AG08396 (cell line): ENCODE measurements at places on chromosomes 13 and 19.

GRCh38 chr13:83423861-83424260 is 458.4 kb downstream of the SLITRK1 start:
- no peak for DNase-seq

DNA sequence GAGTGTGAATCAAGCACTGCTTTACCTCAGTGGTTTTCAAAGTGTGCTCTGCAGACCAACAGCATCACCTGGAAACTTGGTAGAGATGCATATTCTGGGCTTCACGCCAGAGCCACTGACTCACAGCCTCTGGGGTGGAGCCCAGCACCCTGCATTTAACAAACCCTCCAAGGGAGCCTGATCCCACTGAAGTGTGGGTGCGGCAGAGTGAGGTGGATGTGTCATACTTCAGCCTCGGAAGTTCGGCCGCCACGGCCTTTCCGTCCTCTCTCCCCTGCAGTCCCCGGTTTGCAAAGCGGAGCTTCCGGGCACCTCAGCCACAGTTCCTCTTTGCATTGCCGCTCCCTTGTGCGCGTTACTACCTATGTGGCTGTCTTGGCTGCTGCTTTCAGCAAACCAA is 33.3 kb upstream of the MICU2 start:
- DNase-seq, result peak; percentile 12

- DNase-seq, result peak; percentile 25
These were observed 75.7 kb upstream of the KCTD15 start for GRCh38 chr19:33720691-33721682.

- no peak for DNase-seq
These were observed 91.8 kb downstream of the MIPEP start for GRCh38 chr13:23797276-23797903.

GRCh38 chr13:79483086-79483706 is 2.2 kb downstream of the NDFIP2 start:
- DNase-seq, result peak; percentile 30

GRCh38 chr13:91595677-91596076 is 197.3 kb downstream of the GPC5 start:
- no peak for DNase-seq

DNA sequence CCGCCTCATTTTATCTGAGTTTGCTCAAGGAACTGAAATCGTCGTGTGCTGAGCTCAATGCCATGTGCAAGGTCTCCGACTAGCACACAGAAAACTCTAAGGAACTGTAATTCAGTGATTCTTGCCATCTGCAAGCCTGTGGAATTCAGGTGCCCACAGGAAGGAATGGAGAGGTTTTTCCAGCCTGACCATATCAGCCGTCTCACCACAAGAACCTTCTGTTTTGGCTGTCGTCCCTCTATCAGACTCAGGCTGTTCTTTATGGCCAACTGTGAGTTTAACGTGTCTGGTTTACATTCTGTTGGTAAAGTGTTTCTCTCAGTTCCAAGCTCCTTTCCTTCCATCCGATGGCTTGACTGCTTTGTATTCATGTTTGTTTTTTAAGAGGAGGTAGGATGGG is 293.5 kb downstream of the SPRY2 start:
- DNase-seq, result peak; percentile 19

DNA sequence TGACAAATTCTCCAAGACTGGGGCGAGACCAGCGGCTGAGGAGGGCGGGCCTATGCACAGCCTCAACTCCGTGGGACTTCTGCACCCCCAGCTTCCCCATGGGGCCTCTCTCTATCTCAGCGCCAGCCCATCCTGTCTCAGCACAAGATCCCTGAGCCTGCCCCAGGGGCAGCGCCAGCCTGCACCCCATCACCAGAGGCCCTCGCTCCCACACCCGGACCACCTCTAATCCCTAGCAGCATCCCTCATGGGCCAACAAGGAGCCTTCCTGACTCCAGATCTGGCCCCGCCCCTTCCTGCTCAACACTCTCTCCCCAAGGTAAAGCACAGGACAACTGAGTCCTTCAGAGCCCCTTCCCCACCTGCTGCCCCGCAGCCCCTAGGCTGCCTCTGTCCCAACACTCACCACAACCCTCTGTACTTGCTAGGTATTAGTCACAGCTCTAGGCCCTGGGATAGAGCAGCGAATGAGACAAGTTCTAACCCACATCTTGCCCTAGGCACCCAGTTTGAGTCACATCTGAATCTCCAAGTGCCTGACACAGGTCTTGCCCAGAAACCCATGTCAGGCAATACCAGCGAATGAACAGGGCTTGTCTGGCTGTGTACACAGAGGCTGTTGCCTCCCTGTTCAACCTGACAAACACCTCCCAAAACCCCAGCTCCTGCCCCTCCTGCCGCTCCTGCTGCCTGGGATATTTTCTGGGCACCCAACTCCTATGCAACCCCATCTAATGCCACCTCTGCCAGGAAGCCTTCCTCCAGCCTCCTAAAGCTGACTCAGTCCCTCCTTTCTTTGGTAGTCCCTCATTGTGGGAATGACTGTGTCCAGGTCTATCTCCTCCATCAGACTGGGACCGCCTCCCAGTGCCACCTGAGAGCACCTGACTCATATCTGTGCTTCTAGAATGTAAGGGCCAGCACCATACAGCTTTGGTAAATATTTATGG is 18.6 kb downstream of the GRIK5 start:
- no peak for DNase-seq

DNA sequence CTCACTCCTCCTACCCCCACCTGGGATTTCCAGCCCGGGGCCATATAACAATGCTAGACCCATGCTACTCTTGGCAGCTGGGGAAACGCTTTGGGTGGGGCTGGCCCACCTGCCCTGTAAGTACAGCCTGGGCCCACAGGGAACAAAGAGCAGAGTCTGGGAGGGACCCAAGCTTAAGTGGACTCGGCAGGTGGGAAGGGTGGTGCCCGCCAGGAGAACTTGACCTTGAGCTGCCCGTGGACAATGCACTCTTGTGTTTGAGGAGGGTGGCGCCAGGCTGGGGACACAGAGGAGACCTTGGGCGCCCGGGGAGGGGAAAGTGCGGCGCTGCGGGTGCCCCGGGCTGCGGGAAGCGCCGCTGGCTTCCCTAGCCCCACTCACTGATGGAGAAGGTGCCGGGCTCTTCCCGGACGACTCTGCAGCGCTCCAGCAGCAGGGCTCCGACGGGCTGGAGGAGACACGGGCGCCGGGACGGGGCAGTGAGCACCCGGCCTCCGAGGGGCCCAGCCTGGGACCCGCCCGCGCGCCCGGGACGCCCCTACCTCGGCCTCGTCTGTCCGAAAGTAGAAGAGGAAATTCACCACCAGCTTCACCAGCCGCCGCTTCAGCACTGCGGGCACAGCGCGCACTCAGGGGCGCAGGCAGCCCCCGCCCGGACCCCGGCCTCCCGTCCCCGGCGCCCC is 607 bp downstream of the PLEKHJ1 start:
- no peak for DNase-seq

DNA sequence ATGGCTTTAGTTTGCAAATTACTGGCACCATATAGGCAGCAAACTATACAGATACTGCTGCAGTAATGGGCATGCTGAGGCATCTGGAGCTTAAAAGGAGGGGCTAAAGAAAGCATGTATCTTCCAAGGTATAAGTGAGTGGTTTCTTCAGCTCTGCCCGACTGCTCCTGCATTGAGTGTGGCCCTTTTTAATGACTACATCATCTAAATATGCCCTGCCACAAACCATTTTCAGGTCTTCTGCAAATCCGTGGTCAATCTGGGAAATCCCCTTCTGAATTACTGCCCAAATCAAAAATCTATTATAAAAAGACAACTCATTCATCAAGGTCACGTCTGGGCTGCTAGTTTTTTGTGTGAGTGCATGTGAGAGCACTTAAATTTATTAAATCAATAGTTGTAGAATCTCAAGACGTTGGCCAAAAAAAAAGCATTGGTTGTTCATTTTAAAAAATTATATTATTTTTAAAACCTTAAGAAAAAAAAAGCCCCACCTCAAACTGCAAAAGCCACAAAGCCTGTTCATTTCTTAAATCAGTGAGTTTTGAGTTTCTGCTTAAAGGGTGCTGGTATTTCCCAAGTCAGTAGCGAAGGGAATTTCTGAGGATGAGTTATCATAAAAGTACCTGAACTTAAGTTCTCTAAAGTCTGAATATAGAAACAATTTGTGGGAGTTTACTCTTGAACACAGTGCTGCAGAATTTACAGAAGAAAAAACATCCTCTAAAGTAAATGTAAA is 16.3 kb downstream of the LCP1 start:
- DNase-seq, result no peak

DNA sequence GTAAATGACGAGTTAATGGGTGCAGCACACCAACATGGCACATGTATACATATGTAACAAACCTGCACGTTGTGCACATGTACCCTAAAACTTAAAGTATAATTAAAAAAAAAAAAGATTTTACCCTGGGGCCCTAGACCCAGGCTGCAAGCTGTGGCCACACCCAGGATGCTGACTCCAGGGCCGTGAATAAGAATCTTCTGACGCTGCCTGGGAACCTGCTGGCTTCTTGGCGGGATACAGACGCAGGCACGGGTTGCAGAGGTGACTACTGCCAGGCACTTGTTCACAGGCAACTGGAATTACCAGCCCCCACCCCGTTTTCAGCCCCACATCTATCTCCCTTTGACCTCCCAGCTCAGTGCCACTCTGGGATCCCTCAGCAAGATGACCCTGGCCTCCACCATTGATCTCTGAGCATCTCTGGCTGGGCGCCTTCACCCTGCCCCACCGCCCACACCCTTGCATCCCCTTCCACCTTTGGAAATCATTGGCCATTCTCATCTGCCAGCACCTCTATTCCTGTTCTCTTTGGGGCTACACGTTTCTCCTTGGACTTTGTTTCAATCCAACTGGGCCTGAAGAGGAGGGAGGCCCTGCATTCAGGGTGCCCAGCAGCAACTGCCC is 21.1 kb upstream of the CFAP97D2 start:
- DNase-seq, result no peak

GRCh38 chr19:44282846-44283245 is 22.0 kb downstream of the ZNF235 start:
- DNase-seq, result no peak

GRCh38 chr19:16328824-16329482 is 4.3 kb downstream of the KLF2 start:
- DNase-seq, result no peak

- DNase-seq, result no peak
These were observed 81.3 kb downstream of the SLC7A1 start for GRCh38 chr13:29513981-29514719.
